ENCODE measurements at places on chromosomes 5 and 9.

DNA sequence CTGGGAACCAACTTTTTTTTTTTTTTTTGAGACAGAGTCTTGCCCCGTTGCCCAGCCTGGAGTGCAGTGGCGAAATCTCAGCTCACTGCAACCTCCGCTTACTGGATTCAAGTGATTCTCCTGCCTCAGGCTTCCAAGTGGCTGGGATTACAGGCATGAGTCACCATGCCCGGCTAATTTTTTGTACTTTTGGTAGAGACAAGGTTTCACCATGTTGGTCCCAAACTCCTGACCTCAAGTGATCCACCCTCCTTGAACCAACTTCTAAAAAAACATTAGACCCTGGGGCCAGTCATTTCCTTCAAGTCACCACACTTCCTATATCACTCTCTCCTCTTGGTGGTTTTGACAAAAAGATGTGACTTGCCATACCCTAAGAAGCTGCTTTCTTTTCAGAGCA is 10.9 kb upstream of the SHROOM1 start:
- no peak for DNase-seq

GRCh38 chr9:135404451-135405144 is 75.0 kb upstream of the PPP1R26 start:
- no peak for DNase-seq

- no peak for DNase-seq
Observed at GRCh38 chr9:133563291-133563796, 28.8 kb downstream of the ADAMTSL2 start.

DNA sequence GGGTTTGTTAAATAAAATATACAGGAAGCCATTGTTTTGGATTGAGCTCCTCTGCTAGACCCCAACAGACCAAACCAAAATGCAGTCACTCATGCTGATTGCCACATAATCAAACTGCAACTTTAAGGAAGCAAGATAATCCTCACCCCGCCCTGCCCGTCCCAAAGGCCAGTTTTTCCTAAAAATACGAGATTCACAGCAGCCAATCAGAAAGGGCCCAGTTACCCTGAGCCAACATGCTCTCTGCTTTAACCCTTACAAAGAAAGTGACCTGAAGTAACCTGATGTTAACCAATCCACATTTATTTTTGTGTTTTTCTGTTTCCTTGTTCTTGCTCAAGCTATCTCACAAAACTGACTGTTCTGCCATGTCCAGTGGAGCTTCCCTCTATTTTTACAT is 21.5 kb upstream of the RNF20 start:
- DNase-seq: no peak

DNA sequence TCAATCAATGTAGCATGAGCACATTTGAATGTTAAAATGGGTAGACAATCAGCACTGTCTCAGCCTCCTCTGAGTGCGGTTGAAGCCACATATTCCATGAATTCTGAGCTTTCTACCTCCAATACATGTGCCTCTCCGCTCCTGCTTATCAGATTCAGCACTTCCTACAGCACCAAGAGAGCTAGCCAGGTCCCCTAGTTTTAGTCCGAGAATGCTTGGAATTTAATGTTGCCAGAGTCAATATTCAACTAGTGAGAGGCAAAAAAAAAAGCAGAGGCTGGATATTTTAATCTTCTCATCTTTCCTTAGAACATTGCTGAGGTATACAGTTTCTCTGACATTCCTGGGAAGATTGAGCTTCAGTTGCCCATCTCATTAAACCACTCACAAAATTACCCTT is 1979.1 kb upstream of the CDH9 start:
- DNase-seq: no peak

DNA sequence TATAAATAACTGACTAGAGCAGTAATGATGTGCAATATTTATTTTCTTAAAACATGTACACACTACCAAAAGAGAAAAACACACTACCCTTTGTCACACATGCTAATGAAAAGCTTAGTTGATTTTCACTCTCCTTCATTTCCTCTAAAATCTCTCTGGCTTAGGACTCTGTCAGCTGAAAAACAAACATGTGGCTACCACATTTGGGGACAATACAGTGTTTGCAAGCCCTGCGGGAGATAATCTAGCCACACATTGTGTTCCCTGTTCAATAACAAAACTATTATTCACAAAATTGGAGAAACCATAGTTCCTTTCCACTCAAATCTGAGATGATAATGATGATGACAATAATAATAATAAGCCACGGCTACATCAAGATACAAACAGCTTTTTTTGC is 3.5 kb upstream of the LOX start:
- no peak for DNase-seq

DNA sequence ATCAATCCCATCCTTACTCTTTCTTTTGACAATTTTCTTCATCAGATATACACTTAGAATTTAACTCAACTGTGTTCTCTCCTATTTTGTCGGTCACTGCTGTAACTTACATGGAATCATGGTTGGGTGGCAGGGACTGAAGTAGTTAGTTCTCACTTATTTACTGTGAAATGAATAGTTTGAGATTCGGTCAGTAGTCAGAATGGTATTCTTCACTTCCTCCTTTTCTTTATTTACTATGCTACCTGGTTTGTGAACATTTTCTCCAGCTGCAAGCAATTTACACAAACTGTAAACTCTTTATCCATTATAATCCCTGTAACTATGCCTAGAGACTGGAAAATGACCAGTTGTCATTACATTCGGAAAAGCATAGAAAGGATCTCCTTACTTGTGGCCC is 41.5 kb upstream of the GDNF start:
- DNase-seq: no peak

DNA sequence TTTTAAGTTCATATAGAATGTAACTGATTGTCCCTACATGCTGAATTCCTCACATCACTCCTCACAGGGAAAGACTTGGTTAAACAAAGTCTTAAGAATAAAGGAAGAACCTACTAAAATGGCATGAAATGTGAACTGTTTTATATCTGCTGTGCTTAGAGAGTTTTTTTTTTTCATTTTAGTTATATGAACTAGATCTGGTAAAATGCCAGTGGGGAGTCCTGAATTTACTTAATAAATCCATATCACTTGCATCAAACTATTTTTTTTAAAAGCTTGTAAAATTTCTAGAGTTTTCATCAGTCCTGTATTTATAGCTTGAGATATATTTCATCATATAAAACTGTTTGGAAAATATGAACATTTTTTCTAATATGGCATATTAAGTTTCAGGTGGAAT is 1528.6 kb downstream of the EFNA5 start:
- no peak for DNase-seq

GRCh38 chr5:77852514-77853352 is 76.6 kb upstream of the TBCA start:
- no peak for DNase-seq

DNA sequence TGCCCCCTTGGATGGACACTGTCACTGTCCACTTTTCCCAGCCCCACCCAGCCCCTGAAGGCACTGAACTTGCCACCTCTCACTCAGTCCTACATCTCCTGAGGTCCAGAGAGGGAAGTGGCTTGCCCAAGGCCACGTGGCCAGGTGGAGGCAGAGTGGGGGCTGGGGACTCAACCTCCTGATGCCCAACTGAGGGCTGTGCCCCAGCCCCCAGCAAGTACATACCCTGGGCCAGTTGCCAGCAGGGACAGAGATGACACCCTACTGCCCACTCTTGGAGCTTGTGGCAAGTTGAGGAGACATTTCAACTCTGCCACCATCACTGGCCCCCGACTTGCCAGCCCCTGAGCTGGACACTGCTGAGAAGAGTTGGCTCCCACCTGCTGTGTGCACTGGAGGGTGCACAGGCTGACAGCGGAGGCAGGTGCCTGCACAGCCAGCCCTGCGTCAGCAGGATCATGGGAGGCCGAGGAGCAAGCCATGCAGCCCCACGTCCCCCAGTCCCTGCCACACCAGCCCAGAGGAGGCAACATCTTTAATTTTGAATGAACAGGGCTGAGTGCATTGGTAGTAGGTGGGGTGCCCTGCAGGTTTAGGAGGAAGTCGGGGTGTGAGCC is 39.4 kb downstream of the UNC5A start:
- DNase-seq: no peak

DNA sequence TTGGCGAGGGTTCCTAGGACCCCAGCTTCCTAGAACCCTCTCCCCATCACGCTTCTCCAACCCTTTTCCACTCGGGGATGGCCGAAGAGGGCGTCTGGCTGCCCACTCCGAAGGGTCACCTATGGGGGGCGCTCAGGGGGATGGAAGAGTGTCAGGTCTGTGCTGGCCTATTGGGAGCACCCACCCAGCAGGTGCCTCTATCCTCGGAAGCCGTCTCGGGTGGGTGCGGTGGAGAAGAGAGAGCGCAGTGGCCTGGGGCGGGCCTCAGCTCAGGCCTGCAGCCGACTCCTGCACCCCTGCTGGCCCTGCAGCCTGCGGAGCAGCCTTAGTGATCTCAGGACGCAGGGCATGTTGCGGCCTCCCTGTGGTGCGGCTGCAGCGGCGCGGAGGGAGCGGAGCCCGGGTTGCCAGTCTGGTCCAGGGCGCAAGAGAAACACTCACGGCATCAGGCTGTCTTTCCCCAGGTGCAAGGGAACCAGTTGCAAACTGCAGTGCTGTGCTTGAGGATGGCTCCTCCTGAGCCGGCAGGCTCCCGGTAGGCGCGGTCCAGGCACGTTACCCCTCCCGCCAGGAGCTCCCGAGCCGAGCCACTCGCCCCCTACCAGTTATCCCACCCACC is 1.5 kb upstream of the IRX2 start:
- DNase-seq: no peak

DNA sequence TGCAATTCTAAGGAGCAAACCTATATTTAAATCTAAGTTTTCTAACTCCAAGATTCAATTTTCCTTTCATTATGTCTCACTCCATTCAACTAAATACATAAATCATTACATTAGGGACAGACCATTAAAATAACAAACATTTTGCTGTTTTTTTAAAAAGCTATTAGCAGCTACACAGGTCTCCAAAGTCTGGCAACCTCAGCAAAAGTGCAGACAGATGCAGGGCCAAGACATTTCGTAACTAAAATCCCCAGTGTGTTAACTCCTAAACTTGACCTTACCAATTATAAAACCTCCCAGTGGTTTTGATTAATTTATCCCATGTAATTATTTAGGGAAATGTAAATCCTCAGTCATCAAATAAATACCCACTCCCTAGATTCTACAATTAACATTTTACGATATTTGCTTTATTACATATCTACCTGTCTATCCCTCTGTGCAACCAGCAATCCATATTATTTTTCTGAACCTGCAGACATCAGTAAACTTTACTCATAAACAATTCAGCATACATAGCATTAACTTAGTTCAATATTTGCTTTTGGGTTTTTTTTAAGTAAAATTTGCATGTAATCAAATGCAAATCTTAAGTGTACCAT is 64.7 kb downstream of the RGS7BP start:
- DNase-seq: no peak

- DNase-seq: peak; percentile 79
Observed at GRCh38 chr9:129863059-129863690, 27.9 kb downstream of the USP20 start.

- no peak for DNase-seq
Observed at GRCh38 chr5:114544561-114544960, 182.7 kb downstream of the KCNN2 start.

- no peak for DNase-seq
Observed at GRCh38 chr9:134223091-134223490, 58.7 kb upstream of the RNU6ATAC start.

DNA sequence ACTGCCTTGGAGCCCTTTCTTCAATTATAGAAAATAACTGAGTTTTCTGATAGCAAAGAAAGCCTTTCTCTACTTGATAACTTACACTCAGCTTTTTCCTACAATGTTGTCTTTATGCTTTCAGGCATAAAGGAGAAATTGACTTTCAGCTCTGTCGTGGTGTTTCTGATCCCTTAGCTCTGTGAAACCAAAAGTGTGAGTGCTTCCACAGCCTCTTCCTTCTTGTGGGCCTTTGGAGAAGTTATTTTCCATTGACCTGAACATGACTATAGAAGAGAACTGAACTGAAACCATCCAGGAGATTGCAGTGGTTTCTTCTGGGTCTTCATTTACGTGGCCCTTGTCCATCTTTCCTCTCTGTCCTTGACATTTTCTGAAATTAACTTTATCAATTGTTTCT is 59.5 kb upstream of the EQTN start:
- DNase-seq: no peak

GRCh38 chr5:89668821-89669220 is 740.7 kb downstream of the CETN3 start:
- DNase-seq: no peak

GRCh38 chr9:123685489-123686083 is 244.3 kb downstream of the DENND1A start:
- DNase-seq: no peak

GRCh38 chr9:76667521-76667957 is 96.7 kb upstream of the PCA3 start:
- no peak for DNase-seq

DNA sequence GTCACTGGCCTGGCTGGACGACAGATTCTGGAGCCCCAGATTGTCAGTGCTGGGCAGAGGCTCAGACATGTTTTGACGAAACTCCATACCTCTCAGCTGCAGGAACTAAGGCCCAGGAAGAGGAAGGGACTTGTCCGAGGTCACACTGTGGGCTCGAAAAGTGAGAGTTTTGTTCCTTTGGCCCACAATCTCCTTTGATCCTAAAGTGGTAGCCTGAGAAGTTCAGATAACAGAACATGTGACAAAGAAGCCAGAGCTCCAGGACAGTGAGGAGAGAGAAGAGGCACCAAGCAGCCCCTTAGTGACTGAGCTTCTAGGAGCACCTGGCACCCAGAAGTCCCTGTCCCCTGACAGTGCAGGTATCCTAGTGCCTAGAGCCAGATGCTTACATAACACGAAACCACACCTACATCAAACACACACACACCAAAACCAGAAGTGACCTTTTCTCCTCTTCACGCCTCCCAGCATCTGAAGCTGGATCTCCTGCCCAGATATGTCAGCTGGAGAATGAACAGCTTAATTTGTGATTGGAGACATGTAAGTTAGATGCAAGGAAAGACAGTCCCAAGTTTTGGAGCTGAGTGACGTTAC is 88.9 kb downstream of the ADRB2 start:
- DNase-seq: no peak

GRCh38 chr5:127809533-127809932 is 106.3 kb downstream of the CCDC192 start:
- no peak for DNase-seq

DNA sequence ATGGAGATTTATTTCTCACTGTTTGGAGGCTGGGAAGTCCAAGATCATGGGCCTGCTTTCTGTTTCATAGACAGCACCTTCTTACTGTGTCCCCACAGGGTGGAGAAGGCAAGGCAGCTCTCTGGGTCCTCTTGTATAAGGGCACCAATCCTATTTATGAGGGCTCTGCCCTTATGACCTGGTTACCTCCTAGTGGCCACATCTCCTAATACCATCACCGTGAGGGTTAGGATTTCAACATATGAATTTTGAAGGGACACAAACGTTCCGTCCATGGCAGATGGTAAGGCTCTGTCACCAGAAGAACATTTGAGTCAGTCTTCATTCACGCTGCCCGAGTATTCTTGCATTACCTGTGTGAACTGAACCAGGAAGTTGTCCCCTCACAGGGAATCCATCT is 48.4 kb downstream of the ANKRD33B start:
- no peak for DNase-seq

GRCh38 chr5:9480499-9480898 is 65.4 kb downstream of the SEMA5A start:
- DNase-seq: no peak

DNA sequence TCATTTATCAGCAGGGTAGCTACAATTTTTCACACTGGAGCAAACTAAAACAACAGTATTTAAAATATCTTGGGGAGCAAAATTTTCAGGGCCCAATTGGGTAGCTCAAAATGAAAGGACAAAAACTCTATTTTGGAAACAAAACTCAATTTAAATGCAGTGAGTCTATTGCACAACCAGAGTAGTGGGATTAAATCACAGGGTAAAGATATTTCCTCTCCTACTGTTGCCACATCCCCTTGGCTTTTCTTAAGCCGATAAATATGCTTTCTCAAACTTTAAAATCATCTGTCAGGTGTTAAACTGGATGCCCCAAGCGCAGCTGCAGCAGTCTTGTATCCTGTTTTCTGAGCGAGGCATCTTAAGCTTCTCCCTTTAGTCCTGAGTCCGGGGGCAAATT is 1474.3 kb upstream of the CDH9 start:
- no peak for DNase-seq
